Upper lobe of left lung (tissue), 6 donors: ENCODE measurements at places on chromosomes 5 and 9. TPM values are rescaled to one million over a fixed set of nuclear protein-coding genes. Genes with fewer than 3 reads are reported as not detected.

GRCh38 chr5:148477429-148477828, 93.7 kb downstream of the FBXO38 start:
- H3K27ac ChIP-seq: no peak overlapping the region
- no peak for DNase-seq
- no peaks in the 10 kb centered on the region for H3K4me1 ChIP-seq

DIRAS2 gene
- not detected for total RNA-seq

CEP72 gene
- total RNA-seq: 8.8 TPM

GRCh38 chr5:14008819-14009311, 64.4 kb upstream of the DNAH5 start:
- H3K4me1 ChIP-seq: peaks cover 37% of the 10 kb centered on the region
- H3K36me3 ChIP-seq: no peaks in the 10 kb centered on the region
- H3K27me3 ChIP-seq: peaks cover 4% of the 10 kb centered on the region
- no peak overlapping the region for H3K4me3 ChIP-seq

- H3K27me3 ChIP-seq: no peaks in the 10 kb centered on the region
- peak; percentile 59 for DNase-seq
- H3K4me1 ChIP-seq: peaks cover 25% of the 10 kb centered on the region
- peak overlapping the region; percentile 72 for H3K27ac ChIP-seq
- no peak overlapping the region for H3K4me3 ChIP-seq
Observed at GRCh38 chr5:1131191-1131621, 19.3 kb upstream of the SLC12A7 start.

- peaks cover 99% of the 10 kb centered on the region for H3K36me3 ChIP-seq
- no peak overlapping the region for H3K4me3 ChIP-seq
- no peak for DNase-seq
- no peaks in the 10 kb centered on the region for H3K4me1 ChIP-seq
- H3K27me3 ChIP-seq: no peaks in the 10 kb centered on the region
Observed at GRCh38 chr9:128995791-128996190, 32.3 kb downstream of the SH3GLB2 start.
